Peyer's patch (tissue), 4 donors: ENCODE measurements at places on chromosomes 6 and 20.

DNA sequence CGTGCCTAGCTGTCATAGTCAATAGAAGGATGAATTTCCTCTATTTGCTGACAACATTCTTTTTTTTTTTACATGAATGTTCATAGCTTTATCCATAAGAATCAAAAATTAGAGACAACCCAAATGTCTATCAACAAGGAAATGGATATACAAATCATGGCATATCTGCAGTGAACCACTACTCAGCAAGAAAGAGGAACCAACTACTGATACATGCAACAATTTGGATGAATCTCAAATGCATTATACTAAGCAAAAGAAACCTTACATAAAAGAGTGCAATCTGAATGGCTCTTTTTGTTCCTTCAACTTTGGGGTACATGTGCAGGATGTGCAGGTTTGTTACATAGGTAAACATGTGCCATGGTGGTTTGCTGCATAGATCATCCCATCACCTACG, 17.7 kb upstream of the MCM9 start:
- no peak for DNase-seq

- DNase-seq, result no peak
These were observed 116.6 kb downstream of the TSHZ2 start for GRCh38 chr20:53088786-53089185.

GRCh38 chr6:27143474-27144026, 104.0 kb upstream of the PRSS16 start:
- DNase-seq, result no peak

- DNase-seq, result peak; percentile 71
These were observed 38.3 kb upstream of the ID1 start for GRCh38 chr20:31566658-31567379.

DNA sequence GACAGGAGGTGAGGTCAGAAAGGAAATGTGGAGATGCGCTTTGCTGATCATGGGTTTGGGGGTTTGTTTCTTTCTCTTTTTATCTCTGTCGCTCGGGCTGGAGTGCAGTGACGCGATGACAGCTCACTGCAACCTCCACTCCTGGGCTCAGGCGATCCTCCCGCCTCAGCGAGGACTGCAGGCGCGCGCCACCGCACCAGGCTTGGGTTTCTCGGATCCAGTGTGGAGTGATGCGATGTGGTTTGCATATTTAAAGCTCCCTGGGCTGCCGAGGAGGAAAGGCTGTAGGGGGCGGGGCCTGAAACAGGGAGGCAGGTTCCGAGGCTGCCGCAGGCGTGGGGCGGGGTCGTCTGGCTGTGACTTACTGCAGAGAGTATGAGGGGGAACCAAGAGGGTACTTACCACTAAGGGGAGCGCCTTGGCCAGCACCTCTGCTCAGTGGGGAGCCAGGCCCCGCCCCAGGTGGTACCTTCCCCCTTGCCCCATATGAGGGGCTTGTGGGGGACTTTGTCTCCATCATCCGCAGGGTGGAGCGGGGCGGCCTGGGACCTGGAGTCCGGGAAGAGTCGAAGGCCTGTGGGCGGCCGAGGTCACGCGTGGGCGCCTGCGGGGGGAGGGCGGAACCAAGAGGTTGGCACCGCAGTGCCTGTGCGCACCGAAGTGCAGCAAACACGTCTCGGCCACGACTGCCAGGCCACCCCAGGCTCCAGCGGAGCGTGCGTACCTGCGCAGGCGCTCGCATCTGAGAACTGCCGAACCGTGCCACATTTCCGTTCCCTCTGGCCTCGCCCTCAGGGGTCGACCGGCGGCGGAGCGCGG, 12.7 kb upstream of the BAK1 start:
- peak; percentile 91 for DNase-seq

GRCh38 chr6:109693111-109693510, 2.0 kb downstream of the FIG4 start:
- no peak for DNase-seq

- DNase-seq, result no peak
These were observed 131.1 kb downstream of the OPRM1 start for GRCh38 chr6:154170106-154170505.

GRCh38 chr20:34415079-34415478, 52.0 kb downstream of the ITCH start:
- DNase-seq, result no peak

- no peak for DNase-seq
These were observed 53.8 kb upstream of the UFL1 start for GRCh38 chr6:96467814-96468213.

GRCh38 chr6:48990739-48991138, 472.3 kb downstream of the MMUT start:
- no peak for DNase-seq

DNA sequence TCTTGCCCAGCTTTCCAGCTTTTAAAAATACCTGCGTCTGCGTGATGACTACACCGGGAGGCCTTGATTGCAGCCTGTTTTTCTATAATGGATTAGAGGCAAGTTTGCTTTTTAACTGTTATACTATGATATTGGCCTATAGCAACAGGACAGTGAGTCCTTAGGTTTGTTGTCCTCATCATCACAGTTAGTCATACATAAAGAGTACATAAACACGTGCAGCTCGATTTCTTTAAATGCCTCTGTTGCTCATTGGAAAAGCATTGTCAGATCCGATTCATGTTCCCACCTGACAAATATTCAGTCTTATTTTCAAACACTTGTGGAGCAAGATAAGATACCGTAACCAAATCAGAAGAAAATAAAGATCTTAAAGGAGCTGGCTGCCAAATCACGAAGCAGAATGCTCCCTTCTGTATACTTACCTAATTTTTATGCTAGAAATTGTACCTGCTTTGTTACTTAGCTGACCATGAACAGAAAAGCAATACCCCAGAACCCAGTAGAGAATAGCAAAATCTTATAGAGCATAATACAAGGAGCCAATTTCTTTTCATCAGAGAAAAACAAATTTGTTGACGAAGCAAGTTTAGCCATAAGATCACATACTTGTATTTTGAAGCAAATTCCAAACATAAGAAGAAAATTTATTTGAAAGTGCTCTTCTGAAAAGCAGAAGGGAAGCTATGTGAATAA, 100.4 kb downstream of the TMEM200A start:
- DNase-seq, result no peak

DNA sequence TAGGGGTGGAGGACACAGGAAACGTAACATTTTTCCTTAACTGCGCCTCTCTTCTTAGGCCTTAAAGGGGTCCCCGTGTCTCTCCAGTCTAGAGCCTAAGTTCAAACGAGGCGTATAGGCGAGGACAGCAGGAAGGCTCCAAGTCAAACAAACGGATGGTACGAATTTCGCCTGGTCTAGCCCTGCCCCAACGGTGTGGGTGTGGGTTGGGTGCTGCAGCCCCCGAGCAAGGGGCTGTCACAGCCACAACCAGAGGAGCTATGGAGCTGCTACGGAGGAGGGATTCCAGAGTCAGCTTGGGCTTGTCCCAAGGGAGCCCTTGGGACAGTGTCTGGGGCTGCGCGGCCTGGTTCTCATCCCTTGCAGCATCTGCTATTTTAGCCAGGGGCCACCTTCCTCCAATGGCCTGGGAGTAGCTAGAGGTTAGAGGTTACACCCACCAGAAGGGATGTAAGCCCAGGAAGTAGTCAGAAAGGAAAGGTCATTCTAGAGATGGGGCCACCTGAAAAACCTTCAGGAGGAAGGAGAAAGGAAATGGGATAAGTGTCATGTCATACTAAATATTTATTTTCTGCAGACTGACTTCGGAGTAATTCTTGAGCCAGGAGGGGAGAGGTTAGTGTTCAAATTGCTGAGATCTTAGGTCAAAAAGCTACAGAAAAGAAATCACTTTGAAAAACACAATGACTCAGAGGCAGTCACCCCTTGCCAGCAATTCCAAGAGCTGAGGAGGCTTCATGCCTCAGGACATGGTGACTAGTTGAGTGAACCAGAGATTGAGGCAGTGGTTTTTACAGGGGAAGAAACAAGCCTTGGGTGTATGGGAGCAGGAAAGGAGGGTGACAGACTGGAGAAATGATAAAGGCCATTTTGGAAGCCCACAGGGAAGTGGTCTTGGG, 21.7 kb downstream of the VPS52 start:
- DNase-seq, result no peak

- DNase-seq, result no peak
These were observed 33.2 kb upstream of the VEGFA start for GRCh38 chr6:43736844-43737243.

GRCh38 chr20:4560667-4561066, 161.0 kb upstream of the PRND start:
- no peak for DNase-seq
